ENCODE measurements at places on chromosomes 4 and X.

DNA sequence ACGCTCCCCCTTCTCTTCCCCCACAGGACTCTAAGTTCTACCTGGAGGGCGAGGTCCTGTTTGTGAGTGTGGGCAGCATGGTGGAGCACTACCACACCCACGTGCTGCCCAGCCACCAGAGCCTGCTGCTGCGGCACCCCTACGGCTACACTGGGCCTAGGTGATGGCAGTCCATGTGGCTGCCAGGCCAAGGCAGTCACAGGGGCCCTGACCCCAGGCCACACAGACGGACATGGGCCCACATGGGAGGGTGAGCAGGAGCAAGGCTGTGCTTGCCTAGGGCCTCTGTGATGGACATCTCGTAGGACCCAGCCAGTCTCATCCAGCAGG, 10.0 kb upstream of the ADD1 start:
- no peak for DNase-seq

GRCh38 chr4:92136434-92136833, 167.3 kb upstream of the GRID2 start:
- no peak for DNase-seq

DNA sequence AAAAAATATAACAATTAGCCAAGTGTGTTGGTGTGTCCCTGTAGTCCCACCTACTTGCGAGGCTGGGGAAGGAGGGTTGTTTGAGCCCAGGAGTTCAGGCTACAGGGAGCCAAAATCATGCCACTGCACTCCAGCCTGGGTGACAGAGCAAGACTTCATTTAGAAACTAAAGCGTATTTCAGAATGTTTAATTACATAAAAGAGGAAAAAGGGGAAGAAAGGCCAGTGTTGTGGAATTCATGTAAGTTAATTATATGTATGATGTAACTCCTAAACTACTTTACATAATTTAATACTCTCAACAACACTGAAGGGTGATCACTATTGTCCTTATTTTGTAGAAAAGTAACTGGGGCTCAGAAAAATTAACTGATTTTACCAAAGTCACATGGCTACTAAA, 67.2 kb upstream of the HOPX start:
- DNase-seq: no peak

GRCh38 chr4:83362492-83363329, 28.1 kb upstream of the HPSE start:
- no peak for DNase-seq

DNA sequence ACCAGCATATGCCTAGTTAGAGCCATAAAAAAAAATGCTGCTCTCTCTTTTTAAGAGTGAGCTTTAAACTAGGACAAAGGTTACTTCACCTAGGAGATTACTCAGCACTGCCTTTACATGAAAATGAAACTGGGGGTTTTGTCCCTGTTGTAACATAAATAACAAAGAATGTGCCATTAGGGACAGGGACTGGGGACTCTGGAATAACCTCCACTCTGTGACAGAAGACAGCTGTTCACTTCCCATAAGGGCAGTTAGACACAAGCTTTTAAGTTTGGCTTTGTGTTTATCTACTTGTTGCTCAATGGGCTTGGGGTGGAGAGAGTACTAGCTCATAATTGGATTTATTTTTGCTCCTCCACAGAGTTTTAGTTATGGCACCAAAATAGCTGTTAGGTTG, 11.9 kb downstream of the ENPEP start:
- DNase-seq: no peak

- DNase-seq: no peak
These were observed 14.8 kb downstream of the SOWAHB start for GRCh38 chr4:76883147-76883546.

DNA sequence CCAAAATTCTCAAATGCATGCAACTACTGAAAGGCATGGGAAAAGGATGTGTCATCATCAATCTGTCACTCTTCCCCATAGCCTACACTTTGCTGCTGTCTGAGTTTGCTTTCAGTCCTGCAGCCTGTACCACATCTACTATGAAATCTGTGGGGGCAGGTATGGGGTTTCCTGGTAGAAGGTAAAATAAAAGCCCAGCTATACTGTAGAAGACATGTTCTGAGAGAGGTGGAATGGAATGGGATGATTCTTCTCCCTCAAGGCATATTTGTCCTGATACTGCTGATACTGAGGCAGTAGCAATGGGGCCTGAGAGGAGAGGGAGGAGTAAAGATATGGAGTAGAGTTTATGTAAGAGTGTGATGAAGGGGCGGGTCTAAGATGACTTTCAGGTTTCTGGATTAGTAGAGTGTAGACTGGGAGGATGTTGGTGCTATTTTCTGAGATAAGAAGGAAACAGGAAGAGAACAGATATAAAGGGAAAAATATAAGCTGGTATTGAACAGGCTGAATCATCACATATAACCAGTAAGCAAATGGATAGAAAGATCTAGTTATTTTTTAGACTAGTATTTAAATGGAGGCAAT, 38.7 kb upstream of the GYPA start:
- DNase-seq: no peak

DNA sequence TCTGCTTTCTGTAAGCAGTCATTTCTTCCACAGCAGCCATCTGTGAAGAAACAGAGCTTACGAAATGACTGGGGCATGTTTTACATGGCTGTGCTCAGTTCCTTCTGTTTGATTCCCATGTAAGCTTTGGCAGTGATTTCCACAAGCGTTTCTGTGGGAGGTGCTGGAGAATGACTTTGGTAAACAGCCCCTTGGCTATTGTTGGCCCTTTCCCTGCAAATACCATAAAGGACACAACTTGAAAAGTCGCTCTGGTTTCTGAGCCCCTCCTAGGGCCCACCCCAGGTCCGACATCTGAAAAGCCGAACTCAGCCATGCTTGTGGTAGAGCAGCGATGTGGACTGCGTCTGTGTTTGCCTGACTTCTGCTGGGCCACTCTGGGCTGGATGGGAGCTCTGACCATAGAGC, 3.7 kb downstream of the LIMCH1 start:
- no peak for DNase-seq

DNA sequence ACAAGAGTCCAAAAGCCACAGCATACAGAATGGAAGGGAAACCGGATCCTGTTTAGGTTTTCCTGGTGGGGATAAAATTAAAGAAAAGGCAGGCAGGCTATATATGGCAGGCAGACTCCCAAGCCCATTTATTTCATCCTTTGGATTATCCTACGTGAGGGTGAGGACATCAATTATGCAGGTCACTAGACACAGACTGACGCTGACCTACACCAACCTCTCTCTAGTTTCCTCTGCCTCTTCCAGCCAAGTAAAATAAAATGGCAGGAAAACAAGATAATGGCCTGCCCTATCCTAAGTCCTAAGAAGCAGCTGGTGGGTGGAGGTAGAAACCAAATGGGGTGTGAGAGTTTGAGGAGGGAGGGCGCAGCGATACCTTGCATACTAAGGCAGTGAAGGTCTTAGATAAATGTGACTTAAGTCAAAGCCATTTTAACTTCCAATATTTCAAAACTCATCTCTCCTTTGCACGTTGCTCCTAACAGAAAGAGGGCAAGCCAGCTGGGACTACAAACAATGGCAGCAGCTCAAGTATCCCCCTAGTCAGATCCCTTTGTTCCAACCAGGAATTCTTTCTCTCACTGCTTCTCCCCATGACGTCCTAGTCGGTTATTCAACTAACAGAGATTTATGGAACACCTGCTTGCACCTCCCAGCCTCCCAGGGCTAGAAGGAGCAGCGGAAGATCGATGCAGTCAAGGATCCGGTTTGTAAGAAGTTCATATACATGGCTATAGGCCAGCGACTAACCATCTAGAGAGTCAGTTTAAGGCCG, 72.8 kb downstream of the IRF2 start:
- DNase-seq: no peak

DNA sequence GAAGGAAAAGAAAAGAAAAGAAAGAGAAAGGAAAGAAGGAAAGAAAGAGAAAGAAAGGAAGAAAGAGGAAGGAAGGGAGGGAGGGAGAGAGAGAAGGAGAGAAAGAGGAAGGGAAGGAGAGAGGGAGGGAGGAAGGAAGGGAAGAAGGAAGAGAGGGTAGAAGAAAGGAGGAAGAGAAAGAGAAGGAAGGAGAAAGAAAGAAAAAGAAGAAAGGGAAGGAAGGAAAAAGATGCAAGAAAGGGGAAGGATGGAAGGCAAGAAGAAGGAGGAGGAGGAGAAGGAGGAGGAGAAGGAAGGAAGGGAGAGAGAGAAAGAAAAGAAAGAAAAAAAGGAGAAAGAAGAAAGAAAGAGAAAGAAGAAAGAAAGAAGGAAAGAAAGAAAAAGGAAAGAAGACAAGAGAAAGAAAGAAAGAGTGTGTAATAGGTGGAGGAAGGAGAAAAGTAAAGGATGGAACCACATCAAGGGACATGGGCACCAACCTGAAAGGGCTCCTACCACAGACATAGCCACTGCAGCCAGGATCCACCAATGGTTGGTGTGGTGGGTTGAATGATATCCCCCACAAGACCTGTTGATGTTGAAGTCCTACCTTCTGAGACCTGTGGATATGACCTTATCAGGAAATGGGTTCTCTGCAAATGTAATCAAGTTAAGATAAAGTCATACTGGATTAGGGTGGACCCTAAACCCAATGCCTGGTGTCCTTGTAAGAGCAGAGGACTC, 80.2 kb downstream of the RELL1 start:
- no peak for DNase-seq

DNA sequence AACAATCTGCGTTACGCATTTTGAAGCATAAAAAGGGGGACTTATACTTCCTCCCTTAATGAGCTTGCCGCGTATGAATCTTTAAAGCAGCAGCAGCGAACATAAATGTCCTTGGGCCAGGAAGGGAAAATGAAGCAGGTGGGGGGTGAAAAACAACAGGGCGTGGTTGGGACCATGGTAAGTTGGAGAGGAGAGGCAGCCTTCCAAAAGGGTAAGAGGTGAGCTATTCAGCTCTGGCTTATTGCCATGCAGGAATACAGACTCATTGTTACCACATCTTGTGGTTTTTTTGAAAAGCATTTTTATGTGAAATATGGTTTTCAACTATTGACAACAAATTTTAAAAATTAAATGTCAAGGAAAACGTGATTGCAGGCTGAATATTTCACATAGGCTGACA, 710.7 kb upstream of the FAM241A start:
- DNase-seq: no peak

DNA sequence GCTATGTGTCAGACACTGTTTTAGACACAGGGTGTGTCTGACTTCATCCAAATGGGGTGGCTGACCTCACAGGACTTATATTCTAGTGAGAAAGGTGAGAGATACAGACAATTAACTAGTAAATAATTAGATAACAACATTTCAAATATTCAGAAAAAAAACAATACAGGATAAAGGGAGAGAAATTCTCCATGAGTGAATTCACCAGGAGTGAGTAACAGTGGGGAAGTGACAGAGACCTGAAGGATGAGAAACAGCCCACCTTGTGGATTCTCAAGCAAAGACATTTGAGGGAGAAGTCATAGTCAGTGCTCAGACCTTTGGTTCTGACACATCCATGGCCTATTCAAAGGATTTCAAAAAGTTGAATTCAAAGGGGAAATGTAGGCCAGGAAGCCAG, 627.9 kb downstream of the IQCM start:
- no peak for DNase-seq

All from activated naive CD4-positive, alpha-beta T cell treated with anti-CD3 and anti-CD28 coated beads, Interleukin-2, amount 50 U/mL, for 16 hours (primary cell).